RCC 7860 (cell line): ENCODE measurements at places on chromosomes 2 and 18.

DNA sequence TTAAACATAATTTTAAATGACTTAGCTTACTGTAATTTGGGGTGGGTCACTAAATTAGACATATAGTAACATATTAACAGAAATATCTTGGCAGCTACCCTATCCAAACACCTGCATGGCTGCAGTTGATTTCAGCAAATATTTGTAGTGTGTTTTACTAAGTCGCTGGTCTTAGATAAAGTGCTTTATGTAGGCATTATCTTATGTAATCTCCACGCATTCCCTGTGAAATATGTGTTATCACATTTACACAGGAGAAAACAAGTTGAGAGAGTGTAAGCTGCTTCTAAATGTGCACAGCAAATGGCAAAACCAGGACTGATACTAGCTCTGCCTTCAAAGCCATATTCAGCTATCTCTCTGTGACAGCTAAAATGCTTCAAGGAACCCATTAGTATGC lies 72.0 kb downstream of the NYAP2 start:
- DNase-seq, result no peak

- no peak for DNase-seq
Measured at GRCh38 chr2:127759931-127760330, 51.0 kb downstream of the WDR33 start.

DNA sequence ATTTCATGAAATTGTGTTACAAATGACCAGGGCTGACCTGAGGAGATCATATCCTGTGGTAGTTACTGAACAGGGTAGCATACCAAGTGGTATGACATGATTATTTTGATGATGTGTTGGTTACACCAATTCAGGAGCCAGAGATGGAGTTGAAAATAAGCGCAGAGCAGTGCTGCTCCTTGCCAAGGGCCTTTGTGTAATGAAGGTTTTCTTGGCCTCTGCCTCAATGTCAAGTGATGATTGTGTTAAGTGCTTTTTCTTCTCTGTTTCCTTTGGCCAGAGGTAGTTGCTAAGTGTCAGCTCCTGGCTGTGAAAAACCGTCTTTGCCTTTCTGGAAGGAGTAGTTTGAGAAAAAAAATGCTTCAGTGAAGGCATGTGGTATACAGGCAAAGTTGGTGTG lies 131.2 kb downstream of the CERS6 start:
- no peak for DNase-seq

DNA sequence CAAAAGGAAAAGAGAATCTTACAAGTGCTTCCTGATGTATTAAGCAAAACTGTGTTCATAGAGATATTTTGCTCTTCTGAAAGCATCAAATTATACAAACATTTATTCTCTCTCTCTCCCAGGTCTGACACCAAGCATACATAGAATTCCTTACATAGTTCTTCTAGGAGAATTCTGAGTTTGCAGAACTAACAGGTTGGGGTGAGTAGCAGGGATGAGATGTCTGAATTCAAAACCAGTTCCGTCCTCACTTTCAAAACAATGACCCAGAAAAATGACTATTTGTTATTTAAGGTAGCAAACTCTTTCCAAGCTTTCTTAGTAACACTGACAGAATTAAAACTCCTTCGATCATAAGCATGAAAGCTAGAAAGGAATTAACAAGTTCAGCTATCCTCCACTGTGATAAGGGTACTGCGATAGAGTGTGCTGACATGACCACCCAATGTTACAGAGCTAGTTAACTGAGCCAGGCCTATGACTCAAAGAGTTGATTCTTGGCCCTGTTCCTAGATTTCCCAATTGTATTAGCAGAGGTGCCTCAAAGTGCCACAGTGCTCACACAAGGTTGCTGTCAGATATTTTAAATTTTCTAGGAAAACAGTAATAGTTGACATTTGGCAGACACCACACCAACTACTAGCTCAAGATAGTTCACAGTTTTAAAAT lies 85.8 kb upstream of the SETBP1 start:
- DNase-seq, result no peak

GRCh38 chr2:146764301-146764700 lies 1080.5 kb upstream of the ACVR2A start:
- DNase-seq, result no peak

- DNase-seq, result no peak
Measured at GRCh38 chr2:216189410-216189809, 80.3 kb downstream of the XRCC5 start.

GRCh38 chr2:209368914-209369313 lies 54.9 kb upstream of the MAP2 start:
- DNase-seq, result peak; percentile 99

DNA sequence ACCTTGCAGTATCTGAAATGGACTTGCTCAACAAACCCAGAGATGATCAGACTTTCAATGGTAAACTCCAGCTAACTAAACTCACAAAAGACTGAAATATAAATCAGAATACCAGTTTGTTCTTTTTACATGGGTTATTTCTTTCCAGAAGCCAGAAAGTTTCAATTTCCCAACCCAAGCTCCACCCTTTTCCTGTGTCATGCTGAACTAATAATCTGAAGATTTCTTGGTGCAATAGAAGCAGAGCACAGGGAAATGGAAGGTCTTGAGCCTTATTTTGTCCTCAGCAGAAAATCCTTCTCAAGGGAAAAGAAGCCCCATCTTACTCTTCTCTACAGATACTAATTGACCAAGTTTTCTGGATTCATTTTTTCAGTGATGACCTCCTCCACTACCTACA lies 93.3 kb upstream of the PAPOLG start:
- no peak for DNase-seq

GRCh38 chr2:230640540-230641011 lies 72.1 kb upstream of the CAB39 start:
- no peak for DNase-seq

- DNase-seq, result no peak
Measured at GRCh38 chr2:85230679-85231467, 96.9 kb downstream of the TGOLN2 start.

DNA sequence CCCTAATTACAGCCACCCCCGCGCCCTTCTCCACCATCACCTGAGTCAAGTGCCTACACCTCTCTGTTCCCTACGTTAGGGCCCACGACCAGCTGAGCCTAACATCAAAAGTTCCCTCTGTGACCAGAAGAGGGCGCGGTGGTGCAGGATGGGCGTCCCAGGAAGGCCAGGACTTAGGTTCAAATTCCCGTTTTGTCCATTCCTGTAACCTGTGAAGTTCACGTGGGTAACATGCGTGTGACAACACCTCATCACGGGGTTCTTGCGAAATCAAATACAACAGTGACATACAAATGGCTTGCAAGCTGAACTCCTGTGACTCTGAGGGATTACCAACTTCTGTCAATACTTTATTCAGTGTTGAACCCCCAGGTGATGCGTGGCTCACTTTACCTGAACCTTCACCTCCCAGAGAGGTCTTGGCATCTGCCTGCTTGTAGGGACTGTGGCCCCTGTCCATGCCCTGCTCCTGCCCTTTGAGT lies 207.9 kb downstream of the ARL4C start:
- DNase-seq, result no peak

GRCh38 chr2:118853651-118854291 lies 6.3 kb upstream of the EN1 start:
- no peak for DNase-seq

GRCh38 chr2:44135296-44135695 lies 33.4 kb upstream of the PPM1B start:
- DNase-seq, result no peak
